Thoracic aorta endothelial cell (primary cell): ENCODE measurements at places on chromosomes 4 and X. TPM values are rescaled to one million over a fixed set of nuclear protein-coding genes. Genes with fewer than 3 reads are reported as not detected.

PPID gene
- total RNA-seq: 28.3 and 34.8 TPM in 2 replicates

MAGEA11 gene
- total RNA-seq: not detected in 2 replicates

CABS1 gene
- total RNA-seq: not detected in 2 replicates

ABRAXAS1 gene
- 25.3 and 25.6 TPM in 2 replicates for total RNA-seq

EMCN gene
- total RNA-seq: 17.3 and 94.7 TPM in 2 replicates

UCHL1 gene
- total RNA-seq: 375 and 768 TPM in 2 replicates

LIMCH1 gene
- 16.8 and 27.4 TPM in 2 replicates for total RNA-seq

LEF1 gene
- not detected in 2 replicates for total RNA-seq

FHIP1A gene
- total RNA-seq: 0.80 and 1.1 TPM in 2 replicates

KCNIP4 gene
- total RNA-seq: not detected in 2 replicates

RADX gene
- total RNA-seq: 0.27 and 0.50 TPM in 2 replicates

SMIM10 gene
- total RNA-seq: 1.5 and 2.0 TPM in 2 replicates

EXOC1L gene
- not detected in 2 replicates for total RNA-seq
